ENCODE measurements at places on chromosomes 5 and 9.

DNA sequence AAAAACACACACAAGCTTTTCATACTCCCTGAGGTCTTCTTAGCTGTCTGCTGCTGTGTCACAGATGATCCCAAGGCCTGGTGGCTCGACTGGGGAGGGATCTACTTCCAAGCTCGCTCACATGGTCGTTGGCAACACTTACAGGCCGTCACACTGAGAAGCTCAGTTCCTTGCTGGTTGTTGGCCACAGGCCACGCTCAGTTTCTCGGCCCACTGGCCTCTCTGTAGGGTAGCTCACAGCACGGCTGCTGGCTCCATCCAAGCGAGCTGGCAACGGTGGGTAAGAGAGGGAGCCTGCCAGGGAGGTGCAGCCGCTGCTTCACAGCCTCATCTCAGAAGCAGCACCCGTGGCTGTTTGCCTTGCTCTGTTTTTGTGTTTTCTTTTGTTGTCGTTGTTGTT lies 43.8 kb upstream of the GFPT2 start:
- no peak for DNase-seq

GRCh38 chr5:69517763-69518212 lies 25.2 kb downstream of the OCLN start:
- no peak for DNase-seq

DNA sequence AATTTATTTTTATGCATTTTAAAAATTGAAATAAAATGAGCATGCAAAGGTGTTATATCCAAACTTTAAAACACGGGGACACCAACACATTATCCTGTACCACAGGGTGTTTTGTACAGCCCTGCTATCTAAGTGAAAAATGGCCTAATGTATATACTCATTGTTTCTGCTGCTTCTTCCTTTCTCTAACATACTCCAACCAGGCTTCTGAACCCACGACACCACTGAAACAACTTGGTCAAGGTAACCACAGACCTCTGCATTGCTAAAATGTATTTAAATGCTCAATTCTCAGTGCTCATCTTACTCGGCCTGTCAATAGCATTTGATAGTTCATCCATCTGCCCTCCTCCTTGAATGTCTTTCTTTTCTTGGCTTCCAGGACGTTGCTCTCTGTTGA lies 48.3 kb downstream of the DENND1A start:
- DNase-seq = no peak

GRCh38 chr5:72284559-72285423 lies 35.2 kb downstream of the MRPS27 start:
- no peak for DNase-seq

GRCh38 chr5:122757285-122757684 lies 17.6 kb upstream of the SNX2 start:
- DNase-seq = no peak

- no peak for DNase-seq
Measured at GRCh38 chr5:132074091-132074771, 642 bp downstream of the CSF2 start.

- no peak for DNase-seq
Measured at GRCh38 chr9:107905308-107906020, 415.9 kb upstream of the KLF4 start.

DNA sequence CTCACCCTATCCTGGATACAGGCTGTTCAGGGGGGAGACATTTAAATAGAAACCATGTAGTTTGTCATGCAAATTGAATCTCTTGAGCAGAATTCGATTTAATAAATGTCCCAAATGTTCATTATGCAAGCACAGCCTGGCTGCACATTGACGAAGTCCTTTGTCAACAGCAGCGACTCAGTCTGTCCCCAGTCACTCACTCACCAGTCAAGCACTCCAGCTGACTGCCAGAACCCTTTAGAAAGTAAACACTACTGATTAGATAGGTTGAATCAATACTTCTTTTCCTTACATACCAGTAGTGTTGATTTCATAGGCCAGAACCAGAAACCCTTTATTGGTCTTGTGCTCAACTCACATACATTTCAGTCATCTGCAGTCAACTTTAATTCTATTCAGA lies 27.5 kb downstream of the CDH6 start:
- DNase-seq = no peak

DNA sequence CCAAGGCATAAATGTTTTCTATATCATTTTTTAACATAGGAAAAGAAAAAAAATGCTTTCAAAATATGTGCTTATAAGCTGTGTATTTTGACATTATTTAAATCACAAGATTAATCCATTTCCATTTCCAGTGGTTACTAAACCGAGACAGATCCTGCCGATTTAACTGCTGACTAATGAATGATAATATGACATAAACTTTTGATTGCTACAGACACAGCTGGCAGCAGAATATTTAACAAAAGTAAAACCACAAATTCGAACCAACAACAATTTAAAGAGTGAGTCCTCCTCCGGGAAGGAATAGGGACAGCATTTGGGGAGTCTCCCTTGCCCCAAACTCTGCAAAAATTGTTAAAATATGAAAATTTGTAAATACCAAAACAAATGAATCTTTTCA lies 401.3 kb upstream of the DAB2 start:
- DNase-seq = no peak

DNA sequence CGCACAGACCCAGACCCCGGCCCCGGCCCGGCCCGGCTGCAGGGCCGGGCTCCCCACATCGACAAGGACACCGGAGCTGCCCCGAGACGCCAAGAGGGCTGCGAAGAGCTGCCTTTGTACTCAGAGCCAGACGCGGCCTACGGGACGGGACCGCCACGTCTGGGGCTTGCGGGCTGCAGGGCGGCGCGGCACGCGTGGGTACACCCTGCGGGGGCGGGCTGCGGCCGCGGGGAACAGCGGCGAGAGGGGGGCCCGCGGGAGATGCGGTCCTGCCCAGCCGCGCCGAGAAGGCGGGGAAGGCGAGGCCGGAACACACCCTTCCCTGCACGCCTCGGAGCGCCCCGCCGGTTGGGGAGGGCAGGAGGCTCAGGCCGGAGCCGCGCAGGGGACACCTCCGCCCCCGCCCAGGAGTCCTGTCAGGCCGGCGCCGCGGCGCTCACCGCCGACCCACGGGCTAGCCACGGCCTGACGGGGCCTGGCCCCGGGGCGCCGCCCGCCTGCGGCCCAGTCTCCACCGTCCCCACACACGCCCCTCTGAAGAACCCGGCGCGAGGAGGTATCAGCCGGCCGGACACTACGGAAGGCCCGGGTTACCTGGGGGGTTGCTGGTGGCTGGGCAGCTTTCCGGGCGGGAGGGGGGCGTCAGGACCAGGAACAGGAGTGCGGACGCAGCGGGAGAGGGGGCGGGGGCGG lies 478 bp downstream of the RAB14 start:
- DNase-seq = peak; percentile 52

DNA sequence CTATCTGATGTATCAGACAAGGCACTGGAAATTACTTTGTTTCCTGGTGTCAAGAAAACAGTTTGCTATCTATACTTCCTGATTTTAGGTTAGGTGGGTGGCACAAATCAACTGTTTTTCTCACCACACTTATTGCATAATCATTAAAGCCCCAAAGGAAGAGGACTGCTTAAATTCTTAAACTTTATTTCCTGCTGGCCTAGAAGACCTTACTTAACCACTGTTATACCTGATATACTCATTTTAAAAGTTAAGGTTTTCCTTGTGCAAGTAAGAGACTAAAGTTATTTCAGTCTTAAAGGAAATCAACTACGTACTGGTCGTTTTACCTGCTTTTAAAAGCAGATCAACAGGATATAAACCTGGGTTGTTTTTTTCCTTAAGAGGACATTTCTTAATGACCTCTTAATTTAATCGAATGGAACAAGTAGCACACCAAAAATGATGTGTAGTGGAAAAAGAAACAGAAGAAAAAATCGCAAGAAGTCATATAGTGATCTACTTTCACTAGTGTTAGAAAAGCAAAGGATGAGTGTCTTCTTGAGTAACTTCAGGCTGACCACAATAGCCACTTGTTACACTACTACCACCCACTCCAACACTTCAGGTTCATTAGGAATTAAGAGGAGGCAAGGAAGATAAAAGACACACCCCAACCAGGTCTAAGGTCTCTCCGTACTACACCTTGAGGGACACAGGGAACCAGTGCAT lies 974 bp downstream of the CLINT1 start:
- DNase-seq = no peak

- no peak for DNase-seq
Measured at GRCh38 chr5:3599226-3600105, 3.8 kb downstream of the IRX1 start.

GRCh38 chr5:42267091-42267490 lies 156.1 kb upstream of the GHR start:
- DNase-seq = no peak

DNA sequence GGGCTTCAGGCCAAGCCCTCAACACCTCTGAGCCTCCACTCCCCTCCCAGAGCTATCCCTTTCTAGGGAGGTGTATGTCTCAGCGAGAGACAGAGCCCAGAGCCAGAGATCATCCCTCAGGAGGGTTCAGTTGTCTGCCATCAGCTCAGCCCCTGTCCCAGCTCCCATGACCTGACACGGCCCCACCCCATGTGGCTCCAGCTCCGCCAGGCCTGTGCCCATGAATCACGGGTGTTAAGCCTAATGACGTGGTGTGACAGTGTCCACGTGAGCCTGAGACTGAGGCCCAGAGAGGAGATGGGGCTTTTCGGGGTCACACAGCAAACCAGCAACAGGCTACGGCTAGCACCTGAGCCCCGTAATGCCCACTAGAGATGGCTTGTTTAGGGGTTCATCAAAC lies 60.9 kb upstream of the ORM1 start:
- no peak for DNase-seq
